AG20443 (cell line): ENCODE measurements at places on chromosomes 11 and 22.

GRCh38 chr22:38327805-38328204, 10.6 kb upstream of the CSNK1E start:
- DNase-seq: peak; percentile 61

DNA sequence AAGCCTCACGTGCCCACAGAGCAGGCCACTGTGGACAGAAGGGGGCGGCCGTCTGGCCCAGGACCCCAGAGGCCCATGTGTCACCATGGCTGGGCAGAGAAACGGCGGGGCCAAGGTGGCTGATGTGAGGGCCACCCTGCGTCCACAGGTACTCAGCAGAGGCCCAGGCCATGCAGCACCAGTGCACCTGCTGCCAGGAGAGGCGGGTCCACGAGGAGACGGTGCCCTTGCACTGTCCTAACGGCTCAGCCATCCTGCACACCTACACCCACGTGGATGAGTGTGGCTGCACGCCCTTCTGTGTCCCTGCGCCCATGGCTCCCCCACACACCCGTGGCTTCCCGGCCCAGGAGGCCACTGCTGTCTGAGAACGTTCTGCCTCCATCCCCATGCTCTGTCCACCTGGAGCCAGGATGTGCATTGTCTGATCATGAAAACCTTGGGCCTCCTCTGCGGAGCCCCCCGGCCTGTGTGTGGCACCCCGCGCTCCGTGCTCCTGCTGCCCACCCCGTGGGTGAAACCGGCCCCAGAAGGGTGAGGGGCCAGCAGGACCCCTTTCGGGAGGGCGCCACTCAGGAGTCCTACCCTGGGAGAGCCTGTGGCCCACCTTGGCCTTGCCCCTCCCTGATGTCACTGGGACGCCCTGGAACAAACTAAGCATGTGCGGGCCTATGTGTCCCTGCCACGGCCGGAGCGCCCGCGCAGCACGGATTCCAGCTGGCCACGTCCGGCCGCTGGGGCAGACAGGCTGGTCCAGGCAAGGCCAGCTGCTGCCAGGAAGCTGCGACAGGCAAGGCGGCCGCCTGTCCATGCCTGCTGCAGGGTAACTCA, 38.6 kb downstream of the MUC5B start:
- no peak for DNase-seq

DNA sequence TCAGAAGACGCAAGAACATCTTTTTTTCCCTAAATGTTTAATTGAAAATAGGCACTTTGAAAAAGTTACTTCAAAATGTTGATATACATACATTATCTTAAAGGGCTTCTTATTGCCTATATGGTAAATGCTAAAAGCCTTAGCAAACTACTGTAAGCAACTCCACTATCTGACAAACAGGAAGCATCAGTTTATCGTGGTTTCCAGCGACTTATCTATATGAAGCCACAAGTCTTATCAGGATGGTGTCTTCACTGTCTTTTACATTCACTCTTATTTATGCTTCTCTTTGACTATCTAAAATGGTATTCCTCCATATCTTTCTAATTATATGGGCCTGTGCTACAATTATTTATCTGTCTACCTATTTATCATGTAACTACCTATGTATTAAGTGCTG, 2091.9 kb downstream of the LRRC4C start:
- no peak for DNase-seq

DNA sequence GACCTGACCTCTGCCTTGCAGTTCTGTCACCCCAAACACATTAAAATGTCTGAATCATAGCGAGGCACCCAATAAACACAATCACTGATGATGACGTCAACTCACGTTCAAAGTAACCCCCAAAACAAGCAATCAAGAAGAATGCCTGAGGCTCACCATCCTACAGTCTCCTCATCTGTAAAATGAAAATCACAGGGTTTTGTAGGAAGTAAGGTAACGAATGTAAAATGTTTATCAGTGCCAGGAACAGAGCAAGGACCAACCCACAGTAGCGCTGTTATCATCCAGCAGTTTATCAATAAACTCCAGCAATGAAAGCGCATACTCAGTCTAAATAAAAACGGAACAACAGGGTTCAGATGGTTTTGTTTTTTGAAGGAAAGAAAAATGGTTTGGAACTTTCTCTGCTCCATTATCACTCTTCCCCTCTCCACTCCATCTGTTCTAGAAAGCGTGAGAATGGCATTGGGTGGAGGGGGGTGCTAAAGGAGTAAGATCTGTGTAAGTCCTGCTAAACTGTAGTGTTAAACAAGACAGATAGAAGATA, 110.5 kb downstream of the MICAL3 start:
- DNase-seq: no peak

GRCh38 chr11:117546431-117547194, 219.0 kb downstream of the CEP164 start:
- no peak for DNase-seq

DNA sequence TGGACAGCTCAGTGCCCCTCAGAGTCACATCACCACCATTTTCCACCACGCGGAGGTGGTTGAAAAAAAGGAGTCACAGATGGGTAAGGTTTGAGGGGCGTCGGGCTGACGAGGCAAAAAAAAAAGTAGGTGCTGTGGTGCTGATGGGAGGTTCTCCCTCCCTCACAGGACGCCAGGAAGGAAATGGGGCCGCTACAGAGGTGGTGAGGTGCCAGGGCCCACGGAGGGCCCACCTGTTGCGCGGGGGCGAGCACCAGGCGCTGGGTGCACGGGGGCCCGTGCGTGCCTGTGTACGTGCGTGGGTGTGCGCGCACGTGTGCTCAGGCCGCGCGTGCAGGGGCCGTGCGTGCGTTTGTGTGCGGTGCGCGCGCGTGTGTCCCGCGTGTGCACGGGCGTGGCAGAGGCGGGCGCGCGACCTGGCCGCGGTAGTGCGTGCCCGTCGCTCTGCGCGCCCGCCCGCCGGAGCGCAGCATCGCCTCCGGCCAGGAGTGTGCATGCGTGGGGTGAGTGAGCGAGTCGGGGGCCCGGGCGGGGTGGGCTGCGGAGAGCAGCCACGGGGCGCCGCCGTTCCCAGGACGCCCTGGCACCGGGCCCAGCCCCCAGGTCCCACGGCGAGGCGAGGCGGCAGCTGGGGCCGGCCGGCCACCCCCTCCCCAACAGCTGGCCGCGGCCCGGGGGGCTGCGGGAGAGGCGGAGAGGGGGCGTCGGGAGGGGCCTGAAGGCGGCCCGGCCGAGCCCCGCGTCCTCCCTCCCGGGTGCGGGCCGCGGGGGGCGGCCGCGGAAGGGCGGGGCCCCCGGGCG, 2.8 kb downstream of the PDGFB start:
- DNase-seq: no peak

DNA sequence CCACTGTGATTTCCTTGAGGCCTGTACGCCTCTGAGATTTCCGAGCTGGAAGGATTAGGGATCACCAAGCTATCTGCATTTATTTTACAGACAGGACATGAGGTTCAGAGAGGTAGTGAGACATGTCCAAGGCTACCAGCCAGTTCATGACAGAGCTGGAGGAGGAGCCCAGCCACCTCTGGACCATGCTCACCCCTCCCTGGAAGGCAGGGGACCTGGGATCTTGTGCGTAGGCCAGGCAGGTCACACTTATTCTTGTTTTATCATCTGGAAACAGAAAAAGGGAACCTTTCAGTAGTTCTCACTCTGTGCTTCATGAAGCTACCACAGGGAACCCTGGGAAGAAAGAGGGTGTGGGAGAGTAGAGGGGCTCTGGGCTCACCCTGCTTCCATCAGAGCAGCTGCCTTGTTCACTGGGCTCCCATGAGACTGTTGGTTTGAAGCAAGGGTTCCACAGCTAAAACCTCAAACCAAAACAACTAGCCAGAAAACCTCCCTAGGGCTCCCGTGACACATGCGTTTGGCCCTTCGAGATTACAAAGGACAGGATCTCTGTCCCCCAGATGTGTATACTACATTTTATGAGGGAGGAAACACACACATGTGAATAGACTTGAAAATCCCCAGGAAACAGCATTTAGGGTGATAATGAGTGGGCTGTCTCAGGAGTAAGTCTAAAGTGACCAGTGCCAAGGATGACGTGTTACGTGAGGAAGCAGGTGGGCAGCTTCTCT, 106.4 kb downstream of the DSCAML1 start:
- DNase-seq: no peak

- DNase-seq: no peak
Measured at GRCh38 chr11:123608945-123609344, 45.5 kb downstream of the SCN3B start.

- DNase-seq: no peak
Measured at GRCh38 chr22:45235851-45236342, 4.8 kb downstream of the KIAA0930 start.

DNA sequence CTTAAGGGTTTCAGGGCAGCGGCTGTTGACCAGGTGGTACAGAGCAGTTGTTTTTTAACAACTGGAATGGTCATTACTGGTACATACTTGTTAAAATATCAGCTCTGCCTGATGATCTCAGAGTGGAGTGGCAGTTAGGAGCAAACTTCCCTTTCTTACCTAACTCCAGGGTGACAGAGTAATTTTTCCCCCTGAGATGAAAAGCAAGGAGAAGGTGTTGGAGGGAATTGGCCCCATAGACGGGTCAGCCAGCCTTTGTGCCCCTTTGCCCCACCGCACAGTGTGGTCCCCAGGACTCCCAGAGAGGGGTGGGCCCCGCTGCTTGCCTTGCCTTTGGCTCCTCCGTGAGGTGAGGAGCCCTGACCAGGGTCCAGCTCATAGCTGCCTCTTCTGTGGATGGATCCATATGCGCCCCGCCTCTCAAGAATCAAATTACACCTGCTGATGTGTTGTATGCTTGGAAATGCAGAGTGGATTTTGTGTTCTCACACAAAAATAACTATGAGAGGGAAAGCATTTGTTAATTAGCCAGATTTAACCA, 27.0 kb upstream of the SORL1-AS1 start:
- no peak for DNase-seq

- no peak for DNase-seq
Measured at GRCh38 chr11:72244361-72245262, 636 bp upstream of the PHOX2A start.

GRCh38 chr22:49198705-49199084, 629.0 kb downstream of the BRD1 start:
- no peak for DNase-seq

GRCh38 chr11:723120-723883, 17.3 kb downstream of the EPS8L2 start:
- DNase-seq: peak; percentile 58

- DNase-seq: no peak
Measured at GRCh38 chr22:35649026-35649553, 844 bp downstream of the APOL6 start.

GRCh38 chr11:25927411-25927953, 404.4 kb upstream of the ANO3 start:
- no peak for DNase-seq

DNA sequence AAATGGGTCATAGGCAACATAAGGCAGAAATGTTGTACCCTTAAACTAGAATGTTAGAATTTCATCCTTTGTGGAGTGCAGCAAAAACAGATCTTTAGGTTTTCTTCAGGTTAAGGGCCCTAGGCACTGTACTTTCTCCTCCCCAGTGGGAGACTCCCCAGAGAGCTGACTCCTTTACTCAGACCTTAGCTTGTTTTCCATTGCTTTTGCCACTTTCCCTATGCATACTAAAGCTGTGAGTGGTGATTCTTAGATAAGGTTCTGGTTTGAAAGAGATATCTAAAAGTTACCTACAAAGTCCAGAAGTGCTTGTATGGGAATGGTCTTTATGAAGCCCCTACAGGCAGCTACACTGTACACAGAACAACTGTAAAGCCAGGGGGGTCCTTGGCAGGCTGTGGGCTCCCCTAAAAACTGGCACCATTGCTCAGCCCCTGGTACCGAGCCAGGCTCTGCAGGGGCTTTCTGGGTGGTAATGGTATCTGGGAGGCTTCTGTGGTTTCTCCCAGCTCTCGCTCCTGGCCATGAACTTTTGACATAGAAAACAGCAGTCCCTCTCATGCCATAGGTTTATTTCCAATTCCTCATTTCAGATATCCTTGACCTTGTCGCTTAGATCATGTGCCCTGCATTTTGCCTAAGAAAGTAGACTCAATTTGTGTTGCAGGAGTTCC, 23.2 kb downstream of the AMOTL1 start:
- no peak for DNase-seq

- DNase-seq: no peak
Measured at GRCh38 chr11:62061356-62062222, 62.2 kb upstream of the INCENP start.

GRCh38 chr11:69155302-69156234, at the start of gene SMIM38:
Gene SMIM38 (plus strand): TSS chr11:69155935. CDS start chr11:69157847, 1,912 bp downstream.
- DNase-seq: no peak

GRCh38 chr11:71495286-71496230, 31.5 kb upstream of the KRTAP5-7 start:
- no peak for DNase-seq

DNA sequence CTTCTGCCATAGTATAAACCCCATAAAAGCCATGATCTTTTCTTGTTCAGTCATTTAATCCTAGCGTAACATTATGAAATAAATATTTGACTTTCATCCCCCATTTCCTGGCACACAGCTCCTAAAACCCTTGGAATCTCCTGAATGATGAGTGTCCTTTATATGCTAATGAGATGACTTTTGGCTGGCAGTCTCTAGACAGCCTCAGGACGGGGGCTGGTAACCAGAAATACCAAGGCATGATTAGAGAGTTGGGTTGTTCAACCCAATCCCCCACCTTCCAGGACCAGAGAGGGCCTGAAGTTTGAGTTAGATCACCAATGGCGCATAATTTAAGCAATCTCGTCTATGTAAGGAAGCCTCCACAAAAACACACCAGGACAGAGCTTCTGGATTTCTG, 1246.1 kb upstream of the TENM4 start:
- no peak for DNase-seq

DNA sequence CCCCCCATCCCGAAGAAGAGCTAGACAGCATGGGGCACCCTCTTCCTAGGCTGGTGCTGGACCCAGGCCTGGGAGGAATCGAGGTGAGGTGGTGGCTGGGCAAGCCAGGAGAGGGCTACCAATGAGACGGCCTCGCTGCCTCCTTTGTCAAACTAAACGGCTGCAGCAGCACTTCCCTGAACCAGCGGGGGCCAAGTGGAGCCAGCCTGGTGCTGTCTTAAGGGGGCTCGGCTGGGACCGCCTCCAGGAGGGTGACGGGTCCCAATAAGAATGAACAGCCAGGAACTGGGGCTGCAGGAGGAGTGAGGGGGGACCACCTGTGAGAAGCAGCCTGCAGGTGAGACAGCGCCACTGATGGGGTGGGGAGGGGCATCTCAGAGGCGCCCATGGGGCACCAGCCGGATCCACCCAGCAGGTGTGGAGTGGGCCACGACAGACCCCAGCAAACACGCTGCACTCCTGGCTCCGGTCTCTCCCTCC, 17.1 kb downstream of the IFT27 start:
- DNase-seq: no peak

DNA sequence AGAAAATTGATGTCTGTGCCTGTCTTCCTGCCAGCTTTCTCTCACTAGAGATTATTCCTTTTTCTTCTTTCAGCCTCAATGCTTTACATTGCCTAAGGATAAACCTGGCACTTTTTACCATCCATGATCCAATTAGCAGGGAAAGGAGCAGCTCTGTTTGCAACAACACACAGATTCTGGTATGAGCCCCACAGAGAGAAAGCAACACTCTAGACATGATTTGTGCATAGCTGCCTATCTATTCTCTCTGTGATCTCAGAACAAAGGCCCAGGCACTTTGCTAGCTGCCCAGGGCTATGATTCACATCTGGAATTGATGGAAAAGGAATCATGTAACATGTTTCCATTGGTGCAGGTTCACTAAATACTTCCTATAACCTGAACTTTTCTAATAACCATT, 685.0 kb downstream of the ETS1 start:
- DNase-seq: no peak
